ENCODE measurements at places on chromosomes 7 and 10. TPM values are rescaled to one million over a fixed set of nuclear protein-coding genes. Genes with fewer than 3 reads are reported as not detected.

DNA sequence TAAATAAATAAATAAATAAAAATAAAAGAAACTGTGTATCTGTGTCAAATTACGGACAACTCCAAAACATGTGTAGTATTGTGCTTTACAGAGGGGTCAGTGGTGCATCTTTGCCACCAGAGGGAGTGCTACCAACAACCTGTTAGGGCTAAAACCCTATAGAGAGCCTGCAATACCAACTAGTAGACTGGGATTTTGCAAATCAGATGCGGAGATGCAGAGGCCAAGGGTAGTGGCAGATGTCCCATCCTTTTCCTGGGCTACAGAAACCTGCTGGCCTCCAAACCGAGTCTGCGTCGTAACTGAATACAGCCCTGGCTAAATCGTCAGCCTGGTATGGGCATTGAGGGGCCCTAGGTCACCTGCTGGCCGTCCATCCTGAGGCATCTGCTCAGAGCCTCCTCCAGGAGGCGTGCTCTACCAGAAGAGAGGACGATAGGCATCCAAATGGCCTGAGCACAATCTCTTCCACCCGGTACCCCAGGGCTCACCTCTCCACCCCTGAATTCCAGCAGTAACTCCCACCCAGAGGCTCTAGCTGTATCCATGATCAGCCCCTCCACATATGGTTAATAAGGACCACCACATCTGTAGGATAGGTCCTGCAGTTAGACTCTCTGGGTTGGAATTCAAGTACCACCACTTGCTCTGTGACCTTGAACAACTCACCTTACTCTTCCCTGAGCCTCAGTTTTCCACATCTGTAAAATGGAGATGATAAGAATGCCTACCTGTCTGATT, 6.2 kb upstream of the RRP12 start:
- ATAC-seq: peak; percentile 97

DNA sequence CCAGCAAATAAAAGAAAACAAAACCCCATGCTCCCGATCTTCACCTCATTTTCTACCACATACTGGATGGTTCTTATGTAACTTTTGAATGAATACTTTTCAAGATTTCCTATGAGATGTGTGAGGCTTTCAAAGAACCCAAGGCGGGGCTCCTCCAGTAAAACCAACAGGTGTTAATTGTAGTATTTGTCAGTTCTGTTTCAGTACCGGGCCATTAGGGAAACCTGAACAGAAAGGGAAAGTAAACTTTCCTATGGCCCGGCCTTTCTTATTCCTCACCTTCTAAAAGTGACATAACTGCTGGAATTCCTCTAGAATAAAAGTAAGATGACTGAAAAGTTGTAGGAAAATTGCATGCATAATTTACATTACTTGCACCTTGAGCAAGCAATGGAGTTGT, 672.9 kb downstream of the MAGI2 start:
- ATAC-seq: no peak

DNA sequence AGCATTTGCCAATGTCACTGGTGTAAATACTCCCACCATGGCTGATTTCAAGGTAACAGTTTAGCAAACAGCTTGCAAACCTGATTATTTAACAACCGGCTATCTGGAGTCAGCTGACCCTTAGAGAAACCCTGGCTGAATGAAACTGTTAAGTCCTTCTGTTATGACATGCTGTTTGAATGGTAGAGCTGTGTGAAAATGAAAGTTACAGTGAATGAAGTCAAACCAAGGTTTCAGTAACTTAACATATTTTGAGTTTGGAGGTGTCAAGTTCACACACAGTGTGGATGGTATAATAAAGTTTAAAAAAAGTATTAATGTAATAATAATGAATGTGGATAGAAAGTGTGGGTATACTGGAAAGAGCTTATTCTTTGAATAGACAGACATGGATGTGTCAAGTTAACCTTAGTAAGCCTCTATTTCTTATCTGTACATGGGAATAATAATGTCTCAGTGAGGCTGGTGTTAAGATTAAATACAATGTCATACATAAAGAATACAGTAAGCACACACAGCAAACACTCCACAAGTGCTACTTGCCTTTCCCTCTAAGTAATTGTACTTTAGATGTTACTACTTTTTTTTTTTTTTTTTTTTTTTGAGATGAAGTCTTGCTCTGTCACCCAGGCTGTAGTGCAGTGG, 150.4 kb downstream of the TAX1BP1 start:
- no peak for ATAC-seq

- no peak for ATAC-seq
Observed at GRCh38 chr7:90777041-90777440, 180.9 kb downstream of the CDK14 start.

GRCh38 chr10:77801474-77802161, 124.9 kb downstream of the DLG5 start:
- ATAC-seq: no peak

DNA sequence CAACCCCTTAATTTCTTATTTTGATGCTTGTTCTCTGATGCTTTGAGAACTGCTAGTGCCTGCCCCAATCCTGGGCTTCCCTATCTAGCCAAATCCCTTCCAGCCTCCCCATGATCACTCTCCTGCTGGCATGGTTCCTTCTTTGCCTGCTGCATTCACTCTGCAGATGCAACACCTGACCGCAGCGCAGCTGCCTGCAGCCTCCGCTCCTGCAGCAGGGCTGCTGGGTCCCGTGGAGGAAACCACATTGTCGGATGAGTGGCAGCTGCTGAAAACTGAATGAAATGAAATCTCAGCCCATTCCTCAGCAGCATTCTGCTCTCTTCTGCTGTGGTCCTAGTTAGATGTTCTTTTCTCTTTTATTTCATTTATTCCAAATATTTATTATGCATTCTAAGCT, 320.3 kb downstream of the CCDC3 start:
- ATAC-seq: no peak

DNA sequence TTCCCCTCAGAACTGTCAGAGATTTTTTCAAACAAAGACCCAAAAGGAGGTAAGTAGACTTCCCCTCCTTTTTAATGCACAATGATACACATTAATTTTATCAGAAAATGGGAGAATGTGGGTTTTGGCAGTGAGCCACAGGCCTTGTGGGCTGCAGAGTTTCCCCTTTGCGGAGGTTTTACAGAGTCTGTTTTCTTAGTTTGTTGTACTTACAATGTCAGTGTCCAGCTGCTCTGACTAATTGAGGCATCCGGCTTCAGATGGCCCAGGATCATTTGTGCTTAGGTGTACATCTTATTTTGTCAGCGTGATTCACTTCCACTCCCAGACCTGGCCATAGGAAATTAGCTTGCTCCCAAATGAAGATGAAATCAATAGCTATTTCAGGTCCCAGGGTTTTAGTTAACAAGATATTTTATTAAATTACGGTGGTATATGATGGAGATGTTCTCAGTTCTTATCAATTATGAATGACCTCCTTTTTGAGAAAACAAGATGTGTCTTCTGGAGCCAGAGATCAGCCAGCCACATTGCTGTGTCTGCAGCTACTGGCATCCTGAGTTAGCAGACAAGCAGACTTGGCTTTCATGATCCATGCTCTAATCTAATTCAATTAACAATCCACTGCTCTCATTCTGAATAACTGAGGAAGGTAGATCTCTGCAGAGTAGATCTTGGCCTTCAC, 1086.6 kb upstream of the SORCS1 start:
- no peak for ATAC-seq

DNA sequence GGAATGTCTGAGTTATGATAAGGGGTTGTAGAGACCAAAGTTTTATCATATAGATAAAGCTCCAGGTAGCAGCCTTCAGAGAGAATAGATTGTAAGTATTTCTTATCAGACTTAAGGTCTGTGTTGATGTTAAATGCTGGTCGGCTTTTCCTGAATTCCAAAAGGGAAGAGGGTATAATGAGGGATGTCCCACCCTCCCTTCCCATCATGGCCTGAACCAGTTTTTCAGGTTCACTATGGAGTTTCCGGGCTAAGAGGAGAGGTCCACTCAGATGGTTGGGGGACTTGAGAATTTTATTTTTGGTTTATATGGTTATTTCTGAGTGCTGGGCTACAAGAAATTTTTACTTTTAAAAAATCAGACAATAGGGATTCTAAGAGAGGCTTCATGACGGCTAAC, 45.2 kb downstream of the HERPUD2 start:
- ATAC-seq: no peak

The VPS50 gene
- 22.8 TPM for total RNA-seq

The DAGLB gene
- total RNA-seq: 20.4 TPM

The EIF5AL1 gene
- 0.14 TPM for total RNA-seq

The MRLN gene
- 1.7 TPM for total RNA-seq

The PPIF gene
- 63.4 TPM for total RNA-seq

The GATA3 gene
- total RNA-seq: 0.36 TPM

The GRID2IP gene
- 0.21 TPM for total RNA-seq
